ENCODE measurements at places on chromosomes 4 and X.

DNA sequence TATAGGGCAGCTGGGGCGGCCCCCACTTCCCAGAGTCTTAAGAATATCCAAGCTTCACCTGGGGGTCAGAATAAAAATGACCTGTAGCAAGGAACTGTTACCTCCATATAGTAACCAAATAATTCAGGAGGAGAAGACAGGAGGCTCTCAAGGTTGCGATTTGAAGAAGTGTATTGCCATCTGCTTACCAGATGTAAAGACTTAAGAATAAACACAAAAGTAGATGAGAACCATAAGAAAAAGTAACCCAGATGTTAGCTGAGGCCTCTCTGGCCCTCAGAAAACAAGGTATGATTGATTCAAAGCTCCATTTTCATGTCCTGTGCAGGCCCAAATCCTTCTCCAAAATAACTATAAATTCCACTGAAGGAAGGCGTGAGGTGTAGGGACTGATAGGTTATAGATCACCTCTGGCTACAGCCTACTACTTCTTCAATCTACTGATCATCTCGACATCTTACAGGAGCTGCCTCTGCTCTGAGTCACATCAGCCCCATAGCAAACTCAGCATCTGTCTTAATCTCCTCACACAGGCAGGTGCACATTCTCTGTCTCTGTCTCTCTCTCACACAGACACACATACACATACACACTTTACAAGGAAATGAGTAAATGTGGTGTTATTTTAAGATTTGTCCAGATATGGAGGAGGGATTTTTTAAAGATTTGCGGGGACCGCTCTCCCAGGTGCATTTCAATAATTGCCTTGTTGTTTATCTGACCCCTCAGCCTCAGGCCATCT is 193.9 kb upstream of the EDNRA start:
- no peak for DNase-seq

DNA sequence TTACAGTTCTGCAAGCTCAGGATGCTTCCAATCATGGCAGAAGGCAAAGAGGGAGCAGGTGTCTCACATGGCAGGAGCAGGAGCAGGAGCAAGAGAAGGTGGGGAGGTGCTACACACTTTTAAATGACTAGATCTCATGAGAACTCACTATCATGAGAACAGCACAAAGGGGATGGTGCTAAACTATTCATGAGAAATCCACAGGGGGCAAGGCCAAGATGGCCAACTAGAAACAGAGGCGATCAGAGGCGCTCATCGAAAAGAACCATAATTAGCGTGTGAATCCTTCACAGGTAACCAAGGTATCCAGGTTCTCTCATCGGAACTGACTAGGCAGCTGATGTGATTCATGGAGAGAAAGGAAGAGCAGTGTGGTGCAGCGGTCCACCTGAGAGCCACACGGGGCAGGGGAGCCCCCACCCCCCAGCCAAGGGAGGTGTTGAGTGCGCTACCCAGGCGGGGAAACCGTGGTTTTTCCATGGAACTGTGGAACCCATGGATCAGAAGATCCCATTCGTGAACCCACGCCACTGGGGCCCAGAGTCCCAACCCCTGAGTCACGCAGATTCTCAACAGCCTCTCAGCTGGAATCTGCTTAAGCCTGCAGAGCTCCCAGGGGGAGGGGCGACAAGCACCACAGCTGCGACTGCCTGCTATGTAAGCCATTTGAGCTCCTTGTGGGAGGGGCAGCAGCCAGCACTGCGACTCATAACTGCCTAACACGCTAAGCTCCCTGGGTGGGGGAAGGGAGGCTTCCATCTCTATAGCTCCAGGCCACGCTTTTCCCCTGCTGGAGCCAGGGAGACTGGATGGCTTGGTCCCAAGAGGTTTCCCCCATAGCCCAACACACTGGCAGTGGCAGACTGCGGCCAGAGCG is 46.7 kb downstream of the FGF16 start:
- DNase-seq: no peak

GRCh38 chr4:108107729-108108382 is 60.9 kb downstream of the LEF1 start:
- DNase-seq: peak; percentile 35

GRCh38 chr4:3344596-3344995 is 51.8 kb downstream of the RGS12 start:
- no peak for DNase-seq

GRCh38 chrX:97026406-97026805 is 142.7 kb downstream of the RPA4 start:
- no peak for DNase-seq

- DNase-seq: no peak
Observed at GRCh38 chr4:152697284-152698088, 17.7 kb upstream of the TMEM154 start.

DNA sequence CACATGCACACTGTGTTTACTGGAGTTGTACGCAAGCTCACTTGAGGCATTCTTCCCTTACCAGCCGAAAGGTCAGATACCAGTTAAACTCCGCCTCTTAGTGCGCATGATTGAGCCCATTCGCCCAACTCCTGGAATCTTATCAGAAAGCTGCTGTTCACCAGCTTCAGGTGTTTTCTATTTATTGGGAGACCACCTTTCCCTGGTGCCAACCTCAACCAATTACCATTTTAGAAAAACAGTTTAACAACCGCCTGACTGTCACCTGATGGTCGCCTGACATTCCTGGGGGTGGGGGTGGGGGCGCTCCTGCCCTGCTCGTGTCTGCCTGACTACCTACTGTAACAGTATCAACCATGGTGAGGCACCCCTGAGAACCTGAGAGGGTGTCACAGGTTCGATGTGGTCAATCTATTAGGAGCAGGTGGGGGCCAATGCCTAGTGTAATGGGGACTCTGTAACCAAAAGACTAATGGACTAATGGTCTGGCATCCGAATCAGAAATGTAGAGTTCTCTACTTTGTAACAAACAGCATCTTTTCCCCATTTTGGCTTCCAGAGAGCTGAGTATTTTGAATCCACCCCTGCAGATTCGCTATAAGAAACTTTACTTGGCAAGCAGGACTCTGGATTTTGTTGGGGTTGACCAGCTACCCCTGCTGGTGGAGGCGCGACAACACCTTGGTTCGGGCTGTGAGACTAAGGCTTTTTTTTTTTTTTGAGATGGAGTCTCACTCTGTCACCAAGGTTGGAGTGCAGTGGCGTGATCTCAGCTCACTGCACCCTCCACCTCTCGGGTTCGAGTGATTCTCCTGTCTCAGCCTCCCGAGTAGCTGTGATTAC is 58.2 kb upstream of the ZNF157 start:
- DNase-seq: peak; percentile 6

GRCh38 chr4:169802873-169803272 is 45.1 kb upstream of the HPF1 start:
- no peak for DNase-seq

GRCh38 chrX:31217084-31217483 is 145.2 kb upstream of the FTHL17 start:
- no peak for DNase-seq

DNA sequence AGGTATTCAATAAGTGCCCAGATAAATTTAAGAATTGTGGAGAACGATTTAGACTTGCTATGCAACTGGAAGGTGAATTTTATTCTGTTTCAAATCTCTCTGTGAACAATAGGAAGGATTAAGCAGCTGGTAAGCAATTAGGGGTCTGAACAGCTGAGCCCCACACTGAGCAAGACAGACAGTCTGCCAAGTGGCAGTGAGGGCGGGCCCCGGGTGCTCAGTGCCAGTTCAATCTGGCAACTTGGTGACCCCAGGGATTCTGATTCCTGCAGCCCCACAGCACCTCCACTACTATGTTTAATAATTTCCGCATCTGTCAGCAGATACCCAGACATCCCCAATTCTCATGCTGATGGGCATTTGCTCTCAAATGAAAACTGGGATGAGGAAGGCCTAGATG is 317.3 kb downstream of the PPP1R2C start:
- DNase-seq: no peak

- no peak for DNase-seq
Observed at GRCh38 chr4:16544251-16544721, 318.0 kb upstream of the TAPT1 start.

GRCh38 chr4:57865264-57865663 is 755.1 kb upstream of the IGFBP7 start:
- no peak for DNase-seq

- no peak for DNase-seq
Observed at GRCh38 chr4:57774681-57775080, 664.5 kb upstream of the IGFBP7 start.

DNA sequence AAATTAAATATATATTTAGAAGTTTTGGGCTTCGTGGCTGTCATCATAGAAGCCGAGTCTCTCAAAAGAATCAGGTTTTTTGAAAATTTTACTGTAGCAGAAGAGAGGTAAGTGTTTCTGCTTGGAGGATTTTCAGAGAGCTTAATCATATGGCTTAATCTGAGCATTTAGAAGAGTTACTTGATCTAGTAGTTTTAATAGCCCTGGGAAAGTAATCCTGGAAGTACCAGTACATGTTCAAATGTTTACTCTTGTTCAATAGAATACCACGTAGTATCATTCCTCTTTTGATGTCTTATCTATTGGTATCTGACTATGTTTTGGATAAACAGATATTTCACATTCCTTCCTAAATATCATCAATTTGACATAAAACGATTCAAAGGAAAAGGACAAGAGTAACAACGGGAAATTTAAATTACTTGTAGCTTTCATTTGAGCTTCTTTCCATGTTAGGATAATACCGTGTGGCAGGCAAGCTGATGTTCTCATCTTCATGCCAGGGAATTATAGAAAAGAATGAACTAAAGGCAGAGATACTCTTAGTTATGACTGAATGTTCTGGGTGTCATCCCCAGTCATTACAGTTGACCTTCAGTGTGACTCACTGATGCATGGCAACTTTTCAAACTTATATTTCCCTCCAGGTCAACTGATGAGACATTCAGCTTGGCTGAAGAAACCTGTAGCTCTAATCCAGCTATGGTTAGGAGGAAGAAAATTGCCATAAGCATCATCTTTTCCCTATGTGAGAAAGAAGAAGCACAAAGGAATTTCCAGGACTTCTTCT is 89.8 kb downstream of the FNIP2 start:
- no peak for DNase-seq

DNA sequence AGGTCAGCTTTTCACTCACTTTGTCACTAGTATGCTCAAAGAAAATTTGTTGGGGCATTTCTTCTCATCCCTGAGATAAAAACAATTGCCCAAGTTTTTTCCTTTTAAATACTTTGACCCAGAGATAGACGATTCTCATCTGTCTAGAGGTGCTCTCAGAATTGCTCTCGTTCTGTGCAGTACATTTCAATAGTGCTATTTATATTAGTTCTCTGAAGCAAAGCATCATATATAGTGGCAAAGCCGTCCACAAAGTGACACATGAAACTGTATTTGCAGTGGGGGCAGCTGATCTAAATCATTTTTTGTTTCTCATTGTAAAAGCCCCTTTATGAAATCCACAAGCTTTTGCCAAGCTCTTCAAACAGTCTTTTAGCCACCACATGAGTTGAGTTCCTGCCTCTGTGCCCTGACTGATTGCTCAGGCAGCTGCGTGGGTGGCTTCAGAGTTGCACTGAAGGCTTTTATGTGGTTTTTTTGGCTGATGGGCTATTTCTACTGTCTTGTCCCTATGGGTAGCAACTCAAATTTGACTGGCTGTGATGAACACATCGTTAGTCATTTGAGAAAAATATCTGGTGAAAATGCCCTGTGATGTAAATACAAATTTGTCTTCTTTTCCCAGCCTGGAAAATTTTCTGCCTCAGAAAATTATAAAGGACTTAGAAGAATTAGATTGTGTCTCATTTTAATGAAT is 119.1 kb upstream of the OTUD4 start:
- peak; percentile 33 for DNase-seq

- DNase-seq: peak; percentile 66
Observed at GRCh38 chrX:43655151-43656004, 721 bp upstream of the MAOA start.

GRCh38 chr4:807792-808191 is 18.1 kb downstream of the CPLX1 start:
- no peak for DNase-seq

- no peak for DNase-seq
Observed at GRCh38 chr4:37662861-37663390, 23.2 kb downstream of the RELL1 start.

DNA sequence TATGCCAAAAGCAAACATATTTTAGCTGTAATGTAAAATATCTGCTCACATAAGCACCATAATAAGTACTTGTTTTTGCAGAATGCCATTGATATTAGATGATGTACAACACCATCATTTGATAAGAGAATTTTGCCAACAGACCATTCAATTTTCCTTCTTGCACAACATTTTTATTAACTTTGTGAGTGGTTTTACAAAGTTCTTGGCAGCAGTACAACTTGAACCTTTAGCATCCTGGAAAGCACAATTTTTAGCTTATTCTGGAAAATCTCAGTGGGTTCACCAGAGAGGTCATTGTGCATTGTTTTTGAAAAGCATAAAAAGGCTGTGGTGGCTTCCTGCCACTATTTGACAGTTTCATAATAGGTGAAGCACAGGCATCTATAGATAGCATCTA is 26.4 kb upstream of the REPS2 start:
- no peak for DNase-seq

GRCh38 chrX:12411831-12412230 is 273.6 kb downstream of the FRMPD4 start:
- no peak for DNase-seq

GRCh38 chr4:8108991-8109390 is 49.6 kb downstream of the ABLIM2 start:
- DNase-seq: no peak

- DNase-seq: no peak
Observed at GRCh38 chr4:116736756-116737155, 348.6 kb downstream of the TRAM1L1 start.

GRCh38 chr4:139872274-139872673 is 206.7 kb downstream of the MGST2 start:
- DNase-seq: no peak

DNA sequence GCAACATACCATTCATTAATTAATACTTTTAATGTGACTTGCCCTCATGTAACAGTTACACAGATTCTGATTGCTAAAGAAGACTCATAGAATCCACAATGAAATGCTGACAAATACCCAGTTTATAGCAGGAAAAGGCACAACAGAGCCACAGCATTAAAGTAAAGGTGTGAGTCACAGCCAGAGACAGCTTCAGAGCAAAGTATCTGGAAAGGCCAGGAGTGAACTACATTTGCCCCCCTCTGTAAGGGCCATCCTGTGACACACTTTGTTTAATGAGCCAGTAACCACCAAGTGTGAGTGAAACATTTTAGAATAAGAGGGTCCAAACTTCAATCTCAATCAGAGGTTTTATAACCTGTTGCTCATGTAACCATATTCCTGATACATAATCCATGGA is 133.8 kb upstream of the TACR3 start:
- no peak for DNase-seq

GRCh38 chr4:175405961-175406360 is 406.1 kb downstream of the GPM6A start:
- DNase-seq: no peak

DNA sequence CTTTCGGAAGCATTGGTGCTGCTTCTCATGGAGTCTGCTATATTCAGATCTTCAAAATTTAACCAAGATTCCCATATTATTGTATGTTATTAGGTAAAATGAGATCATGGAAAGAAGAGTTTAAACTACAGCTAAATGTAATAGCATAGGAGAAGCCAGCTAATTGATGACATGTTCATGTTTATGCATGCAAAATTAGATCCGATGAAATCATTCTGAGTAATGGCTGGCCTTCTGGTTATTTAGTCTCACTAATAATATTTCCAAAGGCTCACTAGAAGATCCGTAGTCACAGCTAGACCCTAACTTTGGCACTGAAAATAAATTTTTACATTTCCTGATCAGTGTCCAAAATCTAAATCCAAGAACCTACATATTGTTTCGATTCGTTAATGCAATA is 19.8 kb upstream of the PHKA2 start:
- no peak for DNase-seq

- no peak for DNase-seq
Observed at GRCh38 chr4:186676531-186677161, 47.0 kb downstream of the FAT1 start.
